SHP77 treated with DMSO at 0.1 percent for 48 hours (cell line): ENCODE measurements at places on chromosomes 2 and 18.
A peak's percentile ranks its signal among the peaks of the same experiment; 100 is the strongest.

- DNase-seq: no peak
Observed at GRCh38 chr2:132669908-132670495, at the start of gene LYPD1. LYPD1 (minus strand) TSS chr2:132670205; CDS start chr2:132669932, 273 bp downstream.

DNA sequence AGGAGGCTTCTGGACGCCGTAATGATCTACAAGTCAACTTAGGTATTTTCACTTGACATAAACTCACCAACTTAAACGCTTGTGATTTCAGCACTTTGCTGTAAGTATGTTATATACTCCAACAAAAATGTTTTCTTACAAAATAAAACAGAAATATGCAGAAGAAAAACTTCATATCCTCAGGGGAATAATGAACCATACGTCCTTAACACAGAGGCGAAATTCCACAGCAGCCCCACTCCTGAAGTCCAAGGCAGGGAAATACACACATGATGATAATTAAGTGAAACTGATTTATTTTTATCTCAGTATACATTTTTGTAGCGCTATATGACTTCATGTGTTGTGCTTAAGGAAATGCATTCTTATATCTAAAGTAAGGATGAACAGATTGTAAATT, 335.4 kb upstream of the VWC2L start:
- DNase-seq: no peak

GRCh38 chr2:42141687-42142546, 27.2 kb upstream of the EML4 start:
- peak; percentile 48 for DNase-seq

- DNase-seq: no peak
Observed at GRCh38 chr2:37570773-37571586, 100.5 kb downstream of the CDC42EP3 start.

- DNase-seq: no peak
Observed at GRCh38 chr2:62663411-62663810, 42.1 kb upstream of the EHBP1 start.

DNA sequence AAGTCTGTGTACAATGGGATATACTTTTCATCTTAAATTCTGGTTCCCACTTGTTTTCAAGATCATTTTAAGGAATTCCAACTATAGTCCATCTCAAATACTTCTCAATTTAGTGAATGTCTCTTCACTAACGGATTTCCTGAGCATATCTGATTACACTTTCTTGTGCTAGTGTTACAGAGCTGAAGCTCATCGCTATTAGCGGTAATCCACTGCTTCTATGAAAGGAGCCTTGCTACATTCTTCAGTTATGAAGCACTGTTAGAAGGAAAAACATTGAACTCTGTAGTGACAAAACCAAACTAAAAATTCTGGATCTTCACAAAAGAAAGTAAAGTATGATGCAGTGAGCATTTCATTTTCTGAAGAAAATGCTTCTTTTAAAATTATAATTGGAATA, 72.0 kb downstream of the AGPS start:
- no peak for DNase-seq

DNA sequence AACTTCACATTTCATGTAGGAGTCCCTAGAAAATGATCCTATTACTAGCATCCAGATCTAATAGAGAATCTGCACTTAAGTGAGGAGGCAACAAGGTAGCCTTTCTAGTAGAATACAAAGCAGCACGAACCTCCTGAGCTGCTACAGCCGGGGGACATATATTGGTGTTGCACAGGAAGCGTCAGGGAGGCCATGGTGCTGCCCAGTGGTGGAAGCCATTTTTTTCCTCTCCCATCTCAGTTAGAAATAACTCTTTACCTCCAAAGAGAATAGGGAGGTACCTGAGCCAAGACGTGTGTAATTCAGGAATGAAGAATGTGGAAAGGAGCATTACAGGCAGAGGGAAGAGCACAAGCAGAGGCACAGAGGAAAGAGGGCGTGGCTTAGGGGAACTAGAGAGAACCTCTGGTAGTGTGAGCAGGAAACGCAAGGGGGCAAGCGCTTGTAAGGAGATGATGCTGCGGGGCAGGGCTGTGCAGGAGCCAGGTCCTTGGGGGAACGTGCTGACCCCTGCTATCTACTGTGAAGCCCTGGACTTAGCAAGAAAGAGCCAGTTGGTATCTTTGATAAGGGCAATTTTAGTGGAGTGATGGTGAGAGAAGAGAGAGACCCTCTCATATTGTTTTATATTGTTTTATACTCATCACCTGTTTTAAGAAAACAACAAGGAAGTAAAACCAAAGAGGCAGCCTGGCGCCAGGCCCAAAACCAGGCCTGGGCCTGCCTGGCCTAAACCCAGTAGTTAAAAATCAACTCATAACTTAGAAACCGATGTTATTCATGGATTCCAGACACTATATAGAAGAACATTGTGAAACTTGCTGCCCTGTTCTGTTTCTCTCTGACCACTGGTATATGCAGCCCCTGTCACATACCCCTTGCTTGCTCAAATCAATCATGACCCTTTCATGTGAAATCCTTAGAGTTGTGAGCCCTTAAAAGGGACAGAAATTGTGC, 50.0 kb upstream of the TTC39C start:
- no peak for DNase-seq

GRCh38 chr2:69292256-69292655, 94.8 kb downstream of the GFPT1 start:
- no peak for DNase-seq

DNA sequence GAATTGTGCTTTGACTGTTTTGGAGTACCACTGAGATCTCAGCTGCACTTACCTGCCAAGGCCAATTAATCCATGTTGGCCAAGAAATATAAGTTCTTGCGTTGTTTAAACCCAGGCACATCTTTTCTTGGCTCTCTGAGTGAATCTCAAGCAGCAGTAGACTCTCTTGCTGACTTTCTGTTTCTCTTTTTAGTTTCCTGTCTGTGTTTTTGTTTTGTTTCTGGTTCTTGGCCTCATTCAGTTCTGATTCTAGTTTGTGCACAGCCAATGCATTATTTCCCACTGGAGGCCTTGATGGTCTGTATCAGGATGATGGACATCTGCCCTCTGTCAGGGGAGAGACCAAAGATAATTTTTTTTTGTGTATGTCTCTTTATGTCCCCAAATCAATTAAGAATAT, 379.4 kb downstream of the CDH2 start:
- no peak for DNase-seq

- DNase-seq: no peak
Observed at GRCh38 chr18:48991676-48992075, 40.9 kb upstream of the SMAD7 start.

- no peak for DNase-seq
Observed at GRCh38 chr2:213042262-213042661, 109.2 kb downstream of the IKZF2 start.

DNA sequence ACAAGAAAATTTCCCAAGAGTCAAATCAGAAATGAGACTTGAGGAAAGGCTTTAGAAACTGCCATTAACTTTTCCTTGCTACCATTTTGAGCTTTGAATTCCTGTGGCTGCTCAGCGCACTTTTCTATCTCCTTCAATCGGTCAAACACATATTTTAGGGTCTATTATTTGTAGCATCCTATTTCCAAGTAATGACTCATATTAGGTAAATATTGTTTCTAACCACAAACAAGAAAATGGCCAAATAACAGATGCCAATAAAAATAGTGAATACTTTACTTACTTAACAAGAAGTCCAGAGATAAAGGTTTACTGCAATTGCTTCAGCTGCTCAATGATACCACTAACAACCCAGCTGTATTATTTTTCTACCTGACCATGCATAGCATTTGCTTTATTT, 29.7 kb upstream of the CCDC178 start:
- no peak for DNase-seq

- no peak for DNase-seq
Observed at GRCh38 chr18:63199743-63200241, 119.8 kb downstream of the BCL2 start.

GRCh38 chr18:51852681-51853080, 487.3 kb upstream of the DCC start:
- DNase-seq: no peak

DNA sequence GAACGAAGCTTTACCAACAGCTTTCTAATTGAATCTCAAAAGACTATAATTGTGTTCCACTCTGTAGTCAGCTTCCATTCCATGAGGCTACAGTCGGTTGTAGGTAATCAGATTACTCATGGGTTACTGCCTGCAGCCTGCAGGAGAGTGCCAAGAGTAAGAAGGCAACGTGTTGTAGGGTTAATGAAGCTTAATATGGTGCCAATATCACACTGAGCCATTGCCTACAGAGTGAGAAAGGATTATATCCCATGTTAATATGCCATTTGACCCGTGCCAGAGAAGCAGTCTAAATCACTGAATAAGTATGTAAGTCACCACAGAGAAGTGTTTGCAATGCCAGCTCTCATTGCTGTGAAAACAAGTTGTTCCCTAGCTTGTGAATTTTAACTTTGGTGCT, 734.5 kb upstream of the ACVR2A start:
- no peak for DNase-seq

GRCh38 chr2:96987301-96987909, 1.0 kb upstream of the FAM178B start:
- no peak for DNase-seq

- no peak for DNase-seq
Observed at GRCh38 chr2:42492691-42493467, 903 bp downstream of the KCNG3 start.

GRCh38 chr2:223056701-223057418, 4.9 kb downstream of the KCNE4 start:
- DNase-seq: no peak

DNA sequence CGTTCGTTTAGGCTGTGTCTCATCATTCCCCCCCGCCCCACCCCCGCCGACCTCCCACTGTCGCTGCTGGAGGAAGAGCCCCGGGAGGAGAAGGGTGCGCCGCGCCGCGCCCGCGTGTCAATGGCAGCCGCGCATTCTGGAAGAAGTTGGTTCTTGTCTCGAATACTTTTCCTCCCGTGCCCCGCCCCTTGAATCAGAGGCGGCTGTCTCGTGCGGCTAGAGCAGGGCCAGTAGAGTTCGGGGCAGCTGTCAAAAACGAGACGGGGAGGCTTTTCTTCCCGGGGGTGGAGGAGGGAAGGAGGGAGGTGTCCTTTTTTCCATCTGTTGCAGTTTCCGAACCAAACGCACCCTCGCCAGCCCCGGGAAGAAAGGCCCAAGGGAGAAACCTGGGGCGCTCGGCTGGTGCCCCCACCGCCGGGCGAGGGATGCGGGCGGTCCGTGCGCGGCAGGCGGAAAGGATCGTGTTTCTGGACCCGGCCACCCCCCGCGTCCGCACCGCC, 410 bp upstream of the TGIF1 start:
- DNase-seq: no peak

GRCh38 chr2:55425431-55425831, 5.8 kb upstream of the CCDC88A start:
- no peak for DNase-seq

- DNase-seq: no peak
Observed at GRCh38 chr2:220279840-220280239, 652.4 kb downstream of the SLC4A3 start.

DNA sequence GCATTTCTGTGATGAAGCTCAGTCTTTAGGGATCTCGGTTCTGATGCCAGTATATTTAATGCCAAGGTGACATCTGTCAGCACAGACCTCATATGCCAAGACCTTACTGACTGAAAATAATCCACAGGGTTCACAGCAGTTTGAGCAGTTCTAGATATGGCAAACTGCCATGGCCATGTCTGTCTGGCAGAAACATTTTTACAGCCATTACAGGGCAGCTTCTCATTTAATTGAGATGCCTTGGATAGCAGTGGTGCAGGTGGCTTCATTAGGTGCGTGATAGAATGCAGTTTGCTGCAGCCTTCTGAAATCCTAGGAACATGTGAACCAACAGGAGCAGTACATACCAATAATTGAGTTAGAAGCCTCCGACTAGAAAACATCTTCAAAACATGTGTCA, 510.6 kb downstream of the XIRP2 start:
- no peak for DNase-seq

DNA sequence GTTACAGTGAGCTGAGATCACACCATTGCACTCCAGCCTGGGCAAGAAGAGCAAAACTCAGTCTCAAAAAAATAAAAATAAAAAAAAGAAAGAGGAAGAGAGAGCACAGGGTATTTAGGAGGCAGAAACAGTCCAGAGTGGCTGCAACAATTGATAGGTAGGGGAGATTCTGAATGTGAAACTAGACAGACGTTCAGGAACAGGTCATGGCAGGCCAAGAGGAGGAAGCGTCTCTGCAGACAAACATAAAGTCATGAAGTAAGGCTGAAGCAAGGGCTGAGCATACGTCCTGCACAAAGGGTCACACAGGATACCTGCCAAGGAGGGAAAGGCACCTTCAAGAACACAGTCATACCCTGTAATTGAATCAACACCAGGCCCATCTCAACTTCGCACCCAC, 64.1 kb upstream of the ZNF532 start:
- no peak for DNase-seq

- no peak for DNase-seq
Observed at GRCh38 chr2:230773039-230773773, 60.6 kb downstream of the CAB39 start.

- no peak for DNase-seq
Observed at GRCh38 chr2:198525211-198525969, 721.0 kb downstream of the PLCL1 start.

- no peak for DNase-seq
Observed at GRCh38 chr2:196598846-196599245, 40.7 kb upstream of the CCDC150 start.

DNA sequence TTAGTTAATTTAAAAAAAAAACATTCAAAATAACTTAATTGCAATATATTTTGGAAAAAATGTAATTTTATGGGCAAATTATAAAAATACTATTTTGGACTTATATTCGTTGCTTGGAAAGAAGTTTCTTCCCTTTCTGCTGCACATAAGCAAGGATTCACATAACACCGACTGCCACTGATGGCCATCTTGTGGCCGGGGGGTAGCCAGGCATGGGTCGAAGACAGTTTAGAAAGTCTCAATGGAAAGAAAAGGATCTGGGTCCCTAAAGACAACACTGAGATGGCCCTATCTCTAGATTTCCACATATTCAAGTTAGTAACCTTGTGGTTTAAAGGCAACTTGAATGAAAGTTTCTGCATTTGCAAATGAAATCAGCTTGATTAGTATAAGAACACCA, 318.6 kb downstream of the AKAIN1 start:
- no peak for DNase-seq
